Globus pallidus (tissue), 1 donor: ENCODE measurements at places on chromosomes 4 and X.

DNA sequence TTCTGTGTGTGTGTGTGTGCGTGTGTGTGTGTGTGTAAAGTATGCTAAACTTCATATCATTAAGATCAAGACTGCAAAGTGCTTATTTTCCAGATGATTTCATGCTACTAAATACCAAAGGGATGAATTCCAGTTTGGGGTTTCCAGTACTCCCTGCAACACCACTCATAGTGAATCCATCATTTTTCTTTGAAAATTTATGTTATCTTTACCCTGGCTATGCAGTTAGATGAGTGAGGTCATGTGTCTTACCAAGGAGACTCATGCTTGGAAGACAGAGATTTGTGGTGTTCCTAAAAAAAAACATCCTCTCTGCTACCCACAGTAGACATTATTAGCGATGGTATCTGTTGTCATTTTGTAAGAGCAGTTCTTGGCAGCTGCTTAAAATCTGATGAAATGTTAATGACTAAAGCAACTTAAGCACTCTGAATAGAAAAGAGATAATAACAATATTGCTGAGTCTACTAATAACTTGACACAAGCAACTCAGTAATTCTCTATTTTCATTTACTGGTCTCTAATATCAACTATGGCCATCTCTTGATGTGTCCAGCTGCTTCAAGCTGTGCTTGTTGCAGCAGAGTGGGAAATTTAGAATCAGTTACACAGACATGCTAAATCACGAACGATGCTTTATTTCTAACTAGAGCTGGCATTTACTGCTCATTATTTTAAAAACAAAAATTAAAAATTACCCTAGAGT lies 1953.0 kb upstream of the IGFBP7 start:
- no peak for DNase-seq

DNA sequence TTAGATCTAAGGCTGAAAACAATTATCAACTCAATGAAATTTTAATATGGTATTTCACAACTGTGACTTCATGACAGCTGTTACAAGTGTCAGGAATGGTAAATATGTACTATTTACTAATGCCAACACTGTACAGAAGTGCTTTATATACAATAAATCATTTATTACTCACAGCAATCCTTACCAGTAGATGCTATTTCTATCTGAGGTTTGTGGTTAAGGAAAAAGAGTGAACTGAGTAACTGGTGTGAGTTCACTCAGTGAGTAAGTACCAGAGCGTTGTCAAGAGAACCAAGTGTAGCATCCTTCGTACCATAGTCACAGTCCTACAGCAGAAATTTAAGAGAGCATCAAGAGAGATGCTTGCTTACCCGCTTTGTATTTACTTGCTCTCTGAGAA lies 23.3 kb downstream of the MTHFD2L start:
- no peak for DNase-seq

GRCh38 chr4:1992468-1993168 lies 16.2 kb downstream of the NELFA start:
- no peak for DNase-seq

DNA sequence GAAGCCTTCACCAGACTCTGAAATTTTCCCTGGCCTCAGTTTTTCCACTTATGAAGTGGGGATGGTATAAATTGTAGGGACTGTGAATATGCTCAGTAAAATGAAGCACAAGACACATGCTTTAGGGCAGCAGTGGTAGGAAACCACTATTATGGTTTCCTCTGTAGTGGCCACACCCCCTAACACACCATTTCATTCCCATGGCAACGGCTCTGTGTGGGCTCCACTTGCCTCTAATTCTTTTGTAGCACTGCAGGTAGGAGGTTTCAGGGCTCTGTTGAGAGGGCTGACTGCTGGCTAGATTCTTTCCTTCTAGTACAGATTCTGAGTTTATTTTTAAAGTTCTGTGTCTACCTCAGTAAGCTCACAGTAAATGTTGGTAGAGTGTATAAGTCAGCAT lies 3.5 kb upstream of the VMA21 start:
- no peak for DNase-seq

DNA sequence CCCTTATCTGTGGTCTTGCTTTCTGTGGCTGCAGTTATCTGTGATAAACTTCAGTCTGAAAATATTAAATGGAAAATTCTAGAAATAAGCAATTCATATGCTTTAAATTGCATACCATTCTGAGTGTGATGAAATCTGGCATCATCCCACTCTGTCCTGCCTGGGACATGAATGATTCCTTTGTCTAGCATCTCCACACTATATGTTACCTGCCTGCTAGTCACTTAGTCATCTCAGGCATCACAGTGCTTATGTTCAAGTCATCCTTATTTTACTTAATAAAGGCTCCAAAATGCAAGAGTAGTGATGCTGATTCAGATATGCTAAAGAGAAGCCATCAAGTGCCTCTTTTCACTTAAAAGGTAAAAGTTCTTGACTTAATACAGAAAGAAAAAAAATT lies 14.3 kb upstream of the RAB9B start:
- no peak for DNase-seq

GRCh38 chrX:112896051-112896450 lies 55.4 kb upstream of the AMOT start:
- DNase-seq: no peak

DNA sequence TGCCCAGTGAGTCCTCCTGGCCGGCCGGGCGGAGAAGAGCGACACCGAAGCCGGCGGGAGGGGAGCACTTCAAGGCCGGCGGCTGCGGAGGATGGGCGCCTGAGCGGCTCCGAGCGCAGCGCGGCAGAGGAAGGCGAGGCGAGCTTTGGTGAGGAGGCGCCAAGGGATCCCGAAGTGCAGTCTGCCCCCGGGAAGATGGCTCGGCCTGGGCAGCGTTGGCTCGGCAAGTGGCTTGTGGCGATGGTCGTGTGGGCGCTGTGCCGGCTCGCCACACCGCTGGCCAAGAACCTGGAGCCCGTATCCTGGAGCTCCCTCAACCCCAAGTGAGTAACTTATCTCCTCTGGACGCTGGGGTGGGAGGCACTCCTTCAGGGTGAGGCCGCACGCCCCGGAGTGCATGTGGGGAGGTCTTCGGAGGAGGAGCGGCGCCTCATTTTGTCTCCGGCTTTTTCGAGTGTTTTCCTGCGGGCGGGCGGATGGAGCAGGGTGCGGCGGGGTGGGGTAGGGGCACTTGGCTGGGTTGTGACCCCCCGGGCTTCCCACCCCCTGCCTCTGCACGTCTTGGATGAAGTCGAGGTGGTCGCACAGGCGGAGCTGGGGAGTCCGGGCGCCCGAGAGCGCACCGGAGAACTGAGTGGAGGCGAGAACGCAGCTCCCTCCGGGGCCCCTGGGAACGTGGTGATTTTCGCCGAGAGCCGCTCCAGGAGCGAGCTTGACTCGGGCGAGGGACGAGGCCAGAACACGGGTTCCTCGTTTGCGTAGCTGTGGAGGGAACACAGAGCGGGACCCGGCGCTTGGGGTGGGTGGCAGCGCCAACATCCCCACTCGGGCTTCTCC lies 979 bp downstream of the EFNB1 start:
- DNase-seq: no peak

GRCh38 chr4:2413821-2414610 lies 4.4 kb downstream of the ZFYVE28 start:
- DNase-seq: no peak

GRCh38 chrX:151871244-151871643 lies 41.4 kb upstream of the MAGEA4 start:
- no peak for DNase-seq

GRCh38 chrX:91066104-91066503 lies 368.5 kb upstream of the PABPC5 start:
- DNase-seq: no peak
